Adrenal gland (tissue), 19 donors: ENCODE measurements at places on chromosomes 4 and X. TPM values are rescaled to one million over a fixed set of nuclear protein-coding genes. Genes with fewer than 3 reads are reported as not detected.
A peak's percentile ranks its signal among the peaks of the same experiment; 100 is the strongest.

The CETN2 gene
- 56.2 TPM for polyA plus RNA-seq

The FOXR2 gene
- not detected for polyA plus RNA-seq

The DDX60 gene
- 3.0 TPM for polyA plus RNA-seq

The TCP11X1 gene
- not detected for polyA plus RNA-seq

The GIMD1 gene
- polyA plus RNA-seq, result not detected

- H3K4me1 ChIP-seq, result no peaks in the 10 kb centered on the region
- no peak overlapping the region for H3K27ac ChIP-seq
- H3K27me3 ChIP-seq, result no peaks in the 10 kb centered on the region
- no peak for DNase-seq
- H3K36me3 ChIP-seq, result no peaks in the 10 kb centered on the region
Observed at GRCh38 chr4:177737387-177737940, 295.2 kb upstream of the AGA start.

DNA sequence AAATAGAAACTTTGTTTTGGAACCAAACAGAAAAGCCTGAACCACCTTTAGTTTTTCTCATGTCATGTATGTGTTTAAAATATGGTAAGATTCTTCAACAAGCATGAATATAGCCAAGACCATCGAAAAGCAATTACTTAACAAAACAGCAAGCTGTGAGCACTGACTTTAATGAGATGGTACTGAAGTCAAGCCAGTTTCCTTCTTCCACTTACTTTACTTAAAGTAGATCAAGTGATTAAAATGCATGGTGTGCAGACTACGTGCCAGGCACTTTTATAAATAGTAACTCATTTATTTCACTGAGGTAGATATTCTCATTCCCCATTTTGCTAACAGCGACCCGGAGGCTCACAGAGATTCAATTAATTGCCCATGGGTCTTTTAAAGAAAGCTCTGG is 46.2 kb upstream of the FGFBP2 start:
- H3K4me3 ChIP-seq, result no peak overlapping the region
- no peak overlapping the region for H3K27ac ChIP-seq
- H3K27me3 ChIP-seq, result no peaks in the 10 kb centered on the region
- H3K36me3 ChIP-seq, result no peaks in the 10 kb centered on the region
- H3K4me1 ChIP-seq, result no peaks in the 10 kb centered on the region
- DNase-seq, result no peak

DNA sequence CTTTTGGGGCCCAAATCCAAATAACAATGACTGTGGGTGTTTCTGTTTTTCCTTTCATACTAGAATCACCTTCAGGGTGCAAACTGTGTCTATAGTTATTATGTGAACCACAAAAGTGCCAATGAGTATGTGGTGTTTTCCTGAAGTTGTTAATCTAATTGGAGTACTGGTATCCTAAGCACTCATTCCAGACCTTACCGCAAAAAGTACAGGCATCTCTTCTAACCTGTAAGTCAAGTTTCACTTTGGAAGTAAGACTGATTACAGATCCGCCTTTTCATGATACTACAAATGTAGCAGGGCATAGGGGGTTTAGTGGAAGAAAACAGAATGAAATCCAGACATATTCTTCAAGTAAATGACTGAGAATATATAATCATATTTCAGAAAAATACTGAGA is 16.1 kb downstream of the COQ2 start:
- no peak overlapping the region for H3K4me3 ChIP-seq
- H3K27ac ChIP-seq, result no peak overlapping the region
- peaks cover 9% of the 10 kb centered on the region for H3K4me1 ChIP-seq
- no peak for DNase-seq

DNA sequence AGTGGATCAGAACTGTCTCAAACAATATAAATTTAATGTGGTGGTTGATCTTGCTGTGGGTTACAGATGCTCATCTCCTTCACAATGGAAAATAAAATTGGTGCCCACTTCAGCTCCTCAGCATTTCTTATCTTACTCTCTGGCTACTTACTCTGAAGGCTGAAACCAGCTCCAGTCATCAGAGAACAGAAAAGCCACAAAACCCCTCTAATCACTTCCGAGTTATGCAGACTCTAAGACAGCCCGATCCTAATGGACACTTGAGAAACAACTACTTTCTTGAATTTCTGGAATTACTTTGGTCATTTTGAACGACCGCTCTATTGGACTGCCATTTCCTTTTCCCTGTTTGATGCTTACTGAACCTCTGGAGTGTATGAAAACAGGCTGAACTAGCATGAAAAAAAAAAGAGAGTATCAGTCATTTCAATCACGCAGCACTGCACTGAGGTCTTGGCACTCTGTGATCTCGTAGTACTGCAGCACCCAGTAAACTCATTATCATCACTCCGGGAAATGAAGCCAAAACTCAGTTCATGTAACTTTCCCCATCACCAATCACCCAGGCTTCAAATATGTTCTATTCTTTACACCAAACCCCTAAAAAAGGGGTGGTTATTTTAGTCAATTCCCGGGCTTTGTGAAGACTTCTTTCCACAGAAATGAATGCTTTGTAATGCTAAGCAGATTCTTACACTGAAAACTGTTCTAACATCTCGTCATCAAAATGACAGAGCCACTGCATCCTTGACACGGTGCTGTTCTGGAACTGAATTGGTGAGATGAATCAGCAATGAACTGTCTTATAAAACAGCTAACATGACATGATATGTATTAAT is 54.5 kb downstream of the TSPAN5 start:
- no peaks in the 10 kb centered on the region for H3K36me3 ChIP-seq
- H3K4me1 ChIP-seq, result no peaks in the 10 kb centered on the region
- no peak overlapping the region for H3K4me3 ChIP-seq
- DNase-seq, result no peak

DNA sequence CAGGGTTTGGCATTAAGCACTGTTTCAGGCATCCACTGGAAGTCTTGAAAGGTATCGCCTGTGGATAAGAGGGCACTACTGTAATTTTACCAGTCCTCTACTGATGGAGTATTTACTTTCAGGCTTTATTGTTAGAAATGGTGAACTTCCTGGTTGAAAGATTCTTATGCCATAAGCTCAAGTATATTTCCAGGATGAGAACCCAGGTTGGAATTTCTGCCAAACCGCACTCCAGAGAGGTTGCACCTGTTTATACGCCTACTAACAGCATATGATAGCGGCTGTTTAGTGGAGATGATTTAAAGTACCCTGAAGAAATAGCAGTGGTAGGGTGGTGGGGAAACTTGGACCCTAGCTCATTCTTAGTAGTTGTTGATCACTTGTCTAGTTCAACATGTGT is 9.9 kb downstream of the FNIP2 start:
- peaks cover 29% of the 10 kb centered on the region for H3K4me1 ChIP-seq
- H3K36me3 ChIP-seq, result no peaks in the 10 kb centered on the region
- no peak for DNase-seq
- no peaks in the 10 kb centered on the region for H3K27me3 ChIP-seq

- DNase-seq, result no peak
- no peaks in the 10 kb centered on the region for H3K36me3 ChIP-seq
Observed at GRCh38 chr4:26763648-26764047, 97.0 kb upstream of the STIM2 start.

GRCh38 chrX:152823657-152824056 is 6.9 kb downstream of the CETN2 start:
- no peaks in the 10 kb centered on the region for H3K4me1 ChIP-seq
- H3K27ac ChIP-seq, result no peak overlapping the region
- no peak overlapping the region for H3K4me3 ChIP-seq

DNA sequence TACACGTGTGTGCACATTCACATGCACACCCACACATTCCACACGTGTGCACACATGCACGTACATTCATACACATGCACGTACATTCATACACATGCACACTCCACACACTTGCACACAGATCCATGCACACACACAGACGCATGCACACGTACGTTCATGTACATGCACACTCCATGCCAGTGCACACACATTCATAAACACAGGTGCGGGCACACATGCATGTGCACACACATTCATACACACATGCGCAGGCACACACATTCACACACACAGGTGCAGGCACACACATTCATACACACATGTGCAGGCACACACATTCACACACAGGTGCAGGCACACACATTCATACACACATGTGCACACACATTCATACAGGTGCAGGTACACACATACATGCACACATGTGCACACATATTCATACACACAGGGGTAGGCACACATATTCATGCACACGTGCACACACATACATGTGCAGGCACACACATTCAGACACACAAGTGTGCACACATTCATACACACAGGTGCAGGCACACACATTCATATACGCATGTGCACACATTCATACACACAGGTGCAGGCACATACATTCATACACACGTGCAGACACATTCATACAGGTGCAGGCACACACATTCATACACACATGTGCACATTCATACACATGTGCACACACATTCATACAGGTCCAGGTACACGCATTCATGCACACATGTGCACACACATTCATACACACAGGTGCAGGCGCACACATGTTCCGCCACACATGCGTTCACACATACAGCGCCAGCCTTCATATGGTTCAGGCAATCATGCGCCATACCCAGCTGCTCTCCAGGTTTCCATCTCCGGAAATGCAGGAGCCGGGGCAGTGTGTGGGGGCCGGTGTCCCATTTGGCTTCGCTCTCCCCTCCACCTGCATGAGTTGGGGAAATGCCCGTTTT is 124.8 kb downstream of the HMX1 start:
- no peaks in the 10 kb centered on the region for H3K4me1 ChIP-seq
- H3K4me3 ChIP-seq, result no peak overlapping the region
- H3K27me3 ChIP-seq, result peaks cover 4% of the 10 kb centered on the region
- DNase-seq, result no peak
- no peaks in the 10 kb centered on the region for H3K36me3 ChIP-seq

GRCh38 chrX:40205471-40205870 is 107.7 kb upstream of the BCOR start:
- H3K36me3 ChIP-seq, result no peaks in the 10 kb centered on the region
- H3K4me3 ChIP-seq, result no peak overlapping the region
- peaks cover 10% of the 10 kb centered on the region for H3K27me3 ChIP-seq
- DNase-seq, result no peak
- no peak overlapping the region for H3K27ac ChIP-seq

- no peaks in the 10 kb centered on the region for H3K4me1 ChIP-seq
- H3K4me3 ChIP-seq, result no peak overlapping the region
- H3K27me3 ChIP-seq, result no peaks in the 10 kb centered on the region
- H3K27ac ChIP-seq, result no peak overlapping the region
- DNase-seq, result no peak
Observed at GRCh38 chr4:22850055-22850454, 157.3 kb downstream of the GBA3 start.

DNA sequence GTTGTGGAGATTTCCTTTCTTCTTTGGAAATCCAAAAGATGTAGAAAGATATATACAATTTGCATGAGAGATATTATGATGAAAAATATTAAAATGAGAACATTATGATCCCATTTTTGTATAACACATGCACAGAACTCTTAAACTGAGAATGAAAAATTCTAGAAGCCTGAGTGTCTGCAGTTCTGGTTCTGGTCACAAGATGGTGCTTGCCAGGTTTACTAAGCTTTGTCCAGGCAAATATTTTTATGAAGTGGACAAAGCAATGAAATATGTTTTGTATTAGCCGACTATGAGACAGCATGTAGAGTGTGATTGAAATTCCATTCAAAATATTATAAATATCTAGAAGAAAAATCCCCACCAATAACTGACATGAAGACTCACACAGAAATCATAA is 2.2 kb downstream of the PWWP3B start:
- H3K4me3 ChIP-seq, result no peak overlapping the region
- no peak overlapping the region for H3K27ac ChIP-seq
- H3K27me3 ChIP-seq, result peaks cover 8% of the 10 kb centered on the region
- H3K36me3 ChIP-seq, result no peaks in the 10 kb centered on the region
- no peaks in the 10 kb centered on the region for H3K4me1 ChIP-seq

- H3K27me3 ChIP-seq, result no peaks in the 10 kb centered on the region
- H3K4me3 ChIP-seq, result no peak overlapping the region
- DNase-seq, result no peak
- no peaks in the 10 kb centered on the region for H3K36me3 ChIP-seq
Observed at GRCh38 chr4:38620065-38620464, 43.9 kb upstream of the KLF3 start.

DNA sequence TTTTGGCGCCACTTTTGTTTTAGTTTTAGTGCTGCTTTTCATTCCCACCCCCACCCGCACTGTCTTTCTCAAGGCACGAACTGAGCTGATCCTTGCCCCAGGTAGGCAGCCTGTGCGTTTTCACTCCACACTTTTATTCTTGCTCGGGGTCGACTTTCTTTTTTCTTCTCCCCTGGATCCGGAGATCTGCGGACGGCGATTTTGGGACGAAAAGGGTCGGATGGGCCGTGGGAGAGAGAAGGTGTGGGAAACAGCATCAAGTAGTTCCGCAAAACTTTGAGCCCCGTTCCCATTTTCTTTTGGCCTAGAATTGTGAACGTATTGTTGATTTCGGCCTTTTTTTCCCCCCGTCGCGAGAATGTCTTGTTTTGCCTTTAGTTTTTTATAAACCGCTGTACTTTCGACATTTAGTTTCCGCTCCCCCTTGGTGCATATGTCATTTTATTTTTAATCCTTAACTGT is 531 bp downstream of the STAG2 start:
- H3K4me1 ChIP-seq, result no peaks in the 10 kb centered on the region
- no peak for DNase-seq
- peak overlapping the region; percentile 63 for H3K4me3 ChIP-seq
- no peaks in the 10 kb centered on the region for H3K27me3 ChIP-seq

GRCh38 chr4:8641256-8641655 is 48.7 kb downstream of the CPZ start:
- DNase-seq, result no peak
- no peaks in the 10 kb centered on the region for H3K27me3 ChIP-seq
- H3K36me3 ChIP-seq, result no peaks in the 10 kb centered on the region
- no peak overlapping the region for H3K4me3 ChIP-seq
- no peaks in the 10 kb centered on the region for H3K4me1 ChIP-seq

DNA sequence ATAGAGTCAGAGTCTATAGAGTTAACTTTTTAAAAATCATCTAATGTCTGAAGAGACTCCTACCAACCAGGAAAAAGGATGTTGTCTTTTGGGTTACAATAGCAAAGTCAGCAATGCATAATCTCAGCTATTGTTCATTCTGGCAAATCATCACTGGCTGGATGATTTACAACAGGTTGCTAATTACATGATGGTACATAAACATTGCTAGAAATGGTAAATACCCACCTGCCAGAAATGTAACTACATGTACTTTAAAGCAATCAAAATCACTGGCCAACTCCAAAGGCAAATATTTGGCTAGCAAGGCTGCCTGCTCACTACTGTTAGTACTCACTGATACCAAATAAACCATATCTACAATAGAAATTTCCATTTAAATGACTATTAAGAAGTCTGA is 91.1 kb downstream of the PPP3CA start:
- H3K27ac ChIP-seq, result no peak overlapping the region
- H3K4me1 ChIP-seq, result peaks cover 55% of the 10 kb centered on the region
- H3K4me3 ChIP-seq, result no peak overlapping the region
- H3K36me3 ChIP-seq, result no peaks in the 10 kb centered on the region

DNA sequence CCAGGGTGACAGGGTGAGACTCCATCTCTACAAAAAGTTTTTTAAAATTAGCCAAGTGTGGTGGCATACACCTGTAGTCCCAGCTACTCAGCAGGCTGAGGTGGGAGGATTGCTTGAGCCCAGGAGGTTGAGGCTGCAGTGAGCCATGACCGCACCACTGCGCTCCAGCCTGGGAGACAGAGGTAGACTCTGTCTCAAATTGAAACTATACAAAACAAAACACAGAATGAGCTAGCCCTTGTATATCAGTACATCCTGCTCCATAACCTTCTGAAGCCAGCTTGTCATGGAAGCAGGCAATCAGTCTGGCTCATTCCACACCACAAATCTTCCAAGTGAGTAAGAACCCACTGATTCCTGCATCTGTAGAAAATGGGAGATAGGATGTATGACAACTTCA is 49.0 kb downstream of the CD99L2 start:
- H3K4me1 ChIP-seq, result no peaks in the 10 kb centered on the region
- H3K36me3 ChIP-seq, result no peaks in the 10 kb centered on the region
- no peaks in the 10 kb centered on the region for H3K27me3 ChIP-seq
- no peak overlapping the region for H3K4me3 ChIP-seq

GRCh38 chr4:136412708-136413107 is 1119.6 kb downstream of the PCDH18 start:
- H3K27me3 ChIP-seq, result no peaks in the 10 kb centered on the region
- no peak overlapping the region for H3K4me3 ChIP-seq
- no peak overlapping the region for H3K27ac ChIP-seq
- DNase-seq, result no peak
